ENCODE measurements at places on chromosomes 16 and 17.

GRCh38 chr17:66331038-66331816 is 28.8 kb downstream of the PRKCA start:
- DNase-seq: peak; percentile 32

DNA sequence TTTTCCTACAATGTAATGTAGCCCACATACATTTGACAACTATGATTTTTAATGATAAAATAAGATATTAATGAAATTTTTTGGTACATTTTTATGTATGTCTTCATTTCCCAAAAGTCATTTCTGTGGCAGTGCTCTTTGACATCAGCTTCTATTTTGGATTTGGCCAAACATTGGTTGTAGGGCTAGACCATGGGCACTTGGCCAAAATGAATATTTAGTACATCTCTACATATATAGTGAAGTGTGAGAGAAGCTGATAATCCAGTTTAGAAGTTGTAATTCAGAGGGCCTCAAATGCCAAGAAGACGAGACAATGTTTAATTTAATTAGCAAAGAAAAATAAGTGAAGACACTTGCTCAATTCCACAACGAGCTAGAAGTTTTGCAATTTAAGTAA is 724.9 kb upstream of the SOX9 start:
- no peak for DNase-seq

DNA sequence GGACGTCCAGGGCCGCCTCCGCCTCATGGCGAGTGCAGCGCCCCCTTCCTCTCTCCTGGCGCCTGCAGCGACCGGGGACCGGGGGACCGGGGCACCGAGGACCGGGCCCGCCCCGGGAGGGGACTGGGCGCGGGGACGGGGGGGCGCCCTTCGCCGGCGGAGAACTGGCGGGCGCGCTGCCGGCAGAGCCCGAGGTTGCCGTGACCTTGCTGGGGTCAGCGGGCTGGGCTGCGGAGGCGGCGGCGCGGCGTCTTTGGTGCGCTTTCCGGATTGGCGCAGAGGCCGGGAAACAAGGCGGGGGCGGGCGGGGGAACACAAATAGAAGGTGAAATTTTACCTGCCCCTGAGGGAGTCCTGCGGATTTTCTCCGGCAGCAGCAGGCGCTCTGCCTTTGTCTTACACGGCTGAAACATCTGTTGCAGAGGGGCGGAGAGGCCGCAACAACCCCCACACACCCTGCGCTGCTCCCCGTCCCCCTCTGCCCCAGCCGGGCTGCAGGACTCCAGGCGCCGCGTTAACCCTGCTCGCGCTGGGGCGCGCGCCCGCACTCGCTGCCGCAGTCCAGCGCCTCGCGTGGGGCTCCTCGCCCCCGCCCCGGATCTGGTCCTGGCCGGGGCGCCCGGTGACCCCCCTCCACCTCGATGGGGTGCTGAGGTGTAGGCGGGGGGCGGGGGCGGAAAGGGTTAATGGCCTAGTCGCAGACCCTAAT is 53.5 kb downstream of the SREBF1 start:
- peak; percentile 78 for DNase-seq

DNA sequence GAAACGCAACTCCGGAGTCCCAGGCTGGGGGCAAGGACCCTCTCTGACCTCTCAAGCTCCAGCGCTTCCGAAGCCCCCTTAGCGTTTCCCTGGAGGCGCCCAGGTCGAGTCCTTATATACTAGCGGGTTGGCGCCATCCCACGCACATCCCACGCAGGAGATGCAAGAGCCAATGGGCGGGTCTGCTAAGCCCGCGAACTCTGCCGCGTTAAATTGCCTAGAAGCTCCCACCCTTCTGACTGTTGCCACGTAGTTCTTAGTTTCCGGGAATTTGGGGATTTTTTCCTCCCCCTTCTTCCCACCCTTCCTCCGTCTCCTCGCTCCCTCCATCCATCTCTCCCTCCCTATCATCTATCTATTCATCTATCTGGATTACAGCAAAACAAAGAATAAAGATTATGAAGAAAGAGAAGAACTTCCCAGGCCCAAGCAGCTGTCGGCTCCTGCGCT is at the start of gene SLFN11:
Gene SLFN11, minus strand, starts transcription at position 88 of the 450 bp plus-strand sequence. CDS start 9,814 bp downstream, outside the sequence.
- DNase-seq: peak; percentile 94
